Endodermal cell (in vitro differentiated cells): ENCODE measurements at places on chromosomes 11 and 22. TPM values are rescaled to one million over a fixed set of nuclear protein-coding genes. Genes with fewer than 3 reads are reported as not detected.

DNA sequence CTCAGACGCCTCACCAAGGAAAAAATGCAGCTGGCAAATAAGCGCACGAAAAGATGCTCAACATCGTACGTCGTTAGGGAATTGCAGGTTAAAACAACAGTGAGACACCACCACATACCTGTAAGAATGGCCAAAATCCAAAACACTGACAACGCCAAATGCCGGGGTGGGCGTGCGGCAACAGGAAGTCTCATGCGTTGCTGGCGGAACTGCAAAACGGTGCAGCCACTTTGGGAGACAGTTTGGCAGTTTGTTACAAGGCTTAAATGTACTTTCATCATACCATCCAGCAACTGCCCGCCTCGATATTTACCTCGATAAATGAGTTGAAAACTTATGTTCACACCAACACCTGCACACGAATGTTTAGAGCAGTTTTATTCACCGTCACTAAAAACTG is 7.5 kb upstream of the CTSD start:
- DNase-seq, result peak; percentile 37

GRCh38 chr11:1458340-1459218 is 28.0 kb downstream of the MOB2 start:
- DNase-seq, result peak; percentile 78

DNA sequence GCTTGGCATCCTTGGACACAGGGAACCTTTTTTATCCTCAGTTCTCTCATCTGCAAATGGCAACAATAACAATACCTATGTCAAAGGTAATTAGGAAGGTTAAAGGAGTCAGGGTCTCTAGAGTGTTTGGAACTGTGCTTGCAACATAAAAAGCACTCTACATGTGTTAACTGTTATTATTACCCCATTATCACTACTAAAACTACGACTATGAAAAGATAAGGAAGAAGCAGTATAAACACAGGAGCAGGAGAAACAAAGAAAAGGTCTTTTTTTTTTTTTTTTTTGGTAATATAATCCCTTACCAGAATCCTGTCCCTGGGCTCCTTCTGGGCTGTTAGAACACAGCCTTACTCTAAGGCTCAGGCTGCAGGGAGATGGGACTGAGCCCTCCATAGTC is 348.2 kb downstream of the CADM1 start:
- no peak for DNase-seq

DNA sequence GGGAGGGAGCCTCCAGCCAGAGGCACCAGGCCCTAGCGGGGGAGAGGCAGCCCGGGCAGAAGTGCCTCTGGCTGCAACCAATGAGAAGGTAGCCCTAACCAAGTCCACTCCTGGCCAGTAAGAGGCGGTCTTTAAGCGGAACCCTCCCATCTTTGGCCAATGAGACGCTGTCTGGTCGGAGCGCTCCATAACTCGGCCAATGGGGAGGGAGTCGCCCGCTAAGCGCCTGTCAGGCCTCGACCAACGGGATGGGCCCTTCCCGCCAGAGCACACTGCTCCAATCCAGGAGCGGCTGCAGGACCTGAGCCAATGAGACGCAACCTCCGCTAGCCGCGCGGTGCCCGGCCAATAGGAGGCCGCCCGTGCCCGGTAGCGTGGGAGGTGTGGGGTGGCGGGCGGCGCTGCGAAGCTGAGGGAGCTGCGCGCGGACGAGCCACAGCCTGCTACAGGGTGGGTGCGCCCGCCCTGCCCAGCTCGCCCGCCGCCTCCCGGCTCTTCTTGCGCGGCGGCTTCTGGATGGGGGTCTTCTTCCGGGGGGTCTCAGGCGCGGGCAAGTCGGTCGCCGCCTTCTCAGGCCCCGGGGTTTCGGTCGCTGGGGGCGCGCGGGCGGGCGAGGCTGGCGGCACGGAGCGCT is 12.6 kb downstream of the SCARF2 start:
- peak; percentile 92 for DNase-seq

- DNase-seq, result peak; percentile 95
Observed at GRCh38 chr22:35150183-35151107, 84.5 kb downstream of the ISX start.

DNA sequence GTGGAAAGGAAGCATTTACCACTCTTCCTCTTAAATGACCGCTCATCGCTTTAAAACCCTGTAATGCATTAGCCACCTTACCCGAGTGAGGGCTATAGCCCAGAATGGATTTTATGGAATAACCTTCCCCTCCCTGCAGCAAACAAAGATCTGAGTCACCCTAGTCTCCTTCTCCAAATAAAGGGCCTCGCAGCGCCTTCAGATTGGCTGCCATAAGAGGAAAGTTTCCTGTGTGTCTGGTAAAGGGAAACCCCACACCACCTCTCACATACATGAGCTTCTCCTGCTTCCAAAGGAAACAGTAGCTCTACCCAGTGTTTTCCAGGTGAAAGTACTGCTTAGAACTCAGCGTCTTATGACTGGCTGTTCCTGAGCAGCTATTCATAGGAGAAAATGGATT is 47.8 kb downstream of the PPP2R1B start:
- no peak for DNase-seq

DNA sequence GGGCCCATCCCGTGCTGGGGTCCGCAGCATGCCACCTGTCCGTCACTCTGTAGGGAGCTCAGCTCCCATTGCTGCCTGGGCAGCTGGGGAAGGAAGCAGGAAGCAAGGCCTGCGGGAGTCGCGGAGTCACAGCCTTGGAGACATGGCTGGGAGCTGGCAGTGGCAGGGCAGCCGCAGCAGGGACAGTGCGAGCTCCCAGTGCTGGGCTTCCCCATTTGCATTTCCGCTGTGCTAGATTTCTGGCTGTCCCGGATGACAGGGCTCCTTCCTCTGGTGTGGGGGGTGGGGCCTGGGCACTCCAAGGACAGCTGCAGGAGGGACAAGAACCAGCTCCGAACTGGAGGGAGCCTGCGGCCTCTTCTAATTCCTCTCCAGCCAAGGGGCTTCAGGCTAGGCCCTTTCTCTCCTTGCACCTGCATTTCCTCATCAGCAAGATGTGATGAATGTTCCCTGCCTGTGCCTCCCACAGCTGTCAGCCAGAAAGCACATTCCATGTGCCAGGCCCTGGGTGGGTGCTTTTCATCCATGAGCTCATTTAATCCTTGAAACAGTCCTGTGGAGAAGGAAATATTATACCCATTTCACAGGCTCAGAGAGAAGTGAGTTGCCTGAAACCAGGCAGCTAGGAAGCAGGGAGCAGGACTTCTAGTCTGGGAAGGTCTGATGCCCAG is 48.0 kb downstream of the MYO7A start:
- peak; percentile 88 for DNase-seq

DNA sequence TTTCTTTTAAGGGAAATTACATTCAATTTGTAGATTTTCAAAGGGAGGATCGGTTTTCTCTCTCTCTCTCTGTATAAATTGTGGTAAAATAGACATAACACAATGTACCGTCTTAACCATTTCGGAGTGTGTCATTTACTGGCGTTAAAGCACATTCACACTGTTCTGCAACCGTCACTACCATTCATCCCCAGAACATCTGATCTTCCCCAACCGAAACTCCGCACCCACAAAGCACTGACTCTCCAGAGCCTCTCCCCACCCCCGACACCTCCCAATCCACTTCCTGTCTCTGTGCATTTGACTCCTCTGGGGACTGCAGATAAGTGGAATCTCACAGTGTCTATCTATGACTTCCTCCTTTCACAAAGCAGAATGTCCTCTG is 15.9 kb upstream of the GRAMD4 start:
- DNase-seq, result no peak

GRCh38 chr11:37533830-37534229 is 935.8 kb upstream of the RAG2 start:
- DNase-seq, result no peak

GRCh38 chr22:19802001-19802893 is 41.7 kb downstream of the TBX1 start:
- no peak for DNase-seq

DNA sequence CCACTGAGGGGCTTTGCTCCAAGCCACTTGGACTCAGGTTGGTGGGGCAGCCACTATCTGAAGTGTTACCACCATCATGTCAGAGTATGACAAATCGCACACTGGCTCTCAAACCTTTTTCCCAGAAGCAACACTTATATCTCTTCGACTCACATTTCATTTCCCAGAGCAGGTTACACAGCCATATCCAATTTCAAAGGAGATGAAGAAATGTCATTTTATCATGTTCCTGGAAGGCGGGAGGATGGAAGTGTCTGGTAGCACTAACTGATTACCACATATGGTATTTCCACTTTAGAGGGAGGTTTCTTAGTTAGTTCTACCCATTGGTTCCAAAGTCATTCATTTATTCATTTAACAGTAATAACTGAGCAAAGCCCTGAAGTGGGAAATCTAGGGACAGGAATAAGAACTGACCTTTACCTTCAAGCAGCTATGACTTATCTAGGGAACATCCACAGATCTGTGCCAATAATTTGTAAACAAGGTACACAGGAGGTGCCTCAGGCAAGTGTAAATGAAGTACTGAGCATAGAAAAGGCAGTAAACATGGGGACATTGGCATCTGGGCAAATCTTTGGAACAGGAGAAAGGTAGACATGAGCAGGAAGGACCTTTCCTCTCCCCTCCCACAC is 54.9 kb upstream of the LRRC55 start:
- DNase-seq, result no peak

GRCh38 chr11:104663190-104664140 is 234.8 kb downstream of the CASP12 start:
- DNase-seq, result no peak

- DNase-seq, result no peak
Observed at GRCh38 chr11:127109796-127110480, 109.4 kb upstream of the KIRREL3 start.

DNA sequence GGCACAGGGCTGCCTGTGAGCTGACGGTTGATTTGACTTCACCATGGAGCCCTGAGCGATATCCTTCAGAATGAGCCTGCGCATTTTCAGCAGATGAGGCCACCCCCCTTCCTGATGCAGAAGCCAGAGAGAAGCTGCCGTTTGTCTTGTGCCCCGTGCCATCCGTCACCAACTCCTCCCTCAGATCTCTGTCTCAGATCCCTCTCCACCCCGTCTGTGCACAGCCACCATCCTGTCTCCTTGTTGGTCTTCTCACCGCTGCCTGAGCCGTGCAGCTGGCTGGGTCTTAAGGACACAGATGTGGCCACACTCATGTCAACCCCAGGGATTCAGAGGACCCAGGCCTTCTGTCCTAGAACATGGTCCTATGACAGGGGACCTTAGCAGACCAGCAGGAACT is 293.9 kb downstream of the TBC1D22A start:
- no peak for DNase-seq

- DNase-seq, result no peak
Observed at GRCh38 chr11:88167853-88168252, 7.4 kb downstream of the RAB38 start.

DNA sequence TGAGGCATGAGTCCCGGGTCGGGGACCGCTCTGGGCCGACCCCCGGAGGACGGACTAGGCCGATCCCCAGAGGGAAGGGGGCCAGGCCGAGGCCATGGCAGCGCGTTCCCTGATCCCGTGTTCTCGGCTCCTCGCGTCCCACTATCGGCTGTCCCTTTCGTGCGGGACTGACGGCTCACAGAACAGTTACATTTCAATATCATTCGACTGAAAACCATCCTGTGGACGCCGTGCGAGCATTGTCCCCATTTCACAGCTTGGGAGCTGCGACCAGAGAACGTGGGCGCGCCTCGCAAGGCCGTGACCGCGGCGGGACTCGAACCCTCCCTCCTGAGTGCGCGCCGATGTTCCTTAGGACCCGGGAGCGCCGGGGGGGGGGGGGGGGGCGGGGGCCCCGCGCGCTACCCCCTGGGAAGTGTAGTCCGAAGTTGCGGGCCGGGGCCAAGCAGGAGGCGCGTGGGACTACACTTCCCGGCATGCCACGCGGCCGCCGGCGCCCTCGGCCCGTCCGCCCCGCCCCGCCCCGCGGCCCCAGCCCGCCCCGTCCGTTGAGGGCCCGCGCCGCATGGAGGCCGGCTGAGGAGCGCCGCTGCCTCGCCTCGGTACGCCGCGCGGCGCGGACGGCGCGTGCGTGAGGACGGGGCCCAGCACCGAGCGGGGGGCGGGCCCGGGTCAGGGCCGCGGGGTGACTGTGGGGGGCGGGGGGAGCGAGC is at the start of gene TRABD:
TSS of gene TRABD (plus strand) at position 539 of the 713 bp plus-strand sequence. CDS start 7,148 bp downstream, outside the sequence.
- DNase-seq, result peak; percentile 97

DNA sequence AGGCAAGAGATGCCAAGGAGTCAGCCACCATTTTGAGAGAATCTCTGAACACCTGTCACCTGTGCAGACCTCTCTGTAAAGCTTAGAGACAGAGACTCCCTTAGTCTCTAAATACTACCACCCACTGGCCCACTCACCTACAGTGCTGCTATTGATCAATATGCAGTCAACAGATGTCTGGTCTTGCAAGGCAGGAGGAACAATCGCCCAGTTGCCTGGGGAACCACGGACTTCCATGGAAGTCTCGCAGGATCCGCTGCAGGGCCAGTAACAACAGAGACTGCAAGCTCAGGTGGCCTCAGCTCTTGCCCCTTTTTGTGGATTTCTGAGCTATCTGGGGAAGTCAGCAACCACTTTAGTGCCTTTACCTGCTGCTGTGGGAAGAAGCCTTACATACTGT is 195.1 kb downstream of the OPCML start:
- no peak for DNase-seq

DNA sequence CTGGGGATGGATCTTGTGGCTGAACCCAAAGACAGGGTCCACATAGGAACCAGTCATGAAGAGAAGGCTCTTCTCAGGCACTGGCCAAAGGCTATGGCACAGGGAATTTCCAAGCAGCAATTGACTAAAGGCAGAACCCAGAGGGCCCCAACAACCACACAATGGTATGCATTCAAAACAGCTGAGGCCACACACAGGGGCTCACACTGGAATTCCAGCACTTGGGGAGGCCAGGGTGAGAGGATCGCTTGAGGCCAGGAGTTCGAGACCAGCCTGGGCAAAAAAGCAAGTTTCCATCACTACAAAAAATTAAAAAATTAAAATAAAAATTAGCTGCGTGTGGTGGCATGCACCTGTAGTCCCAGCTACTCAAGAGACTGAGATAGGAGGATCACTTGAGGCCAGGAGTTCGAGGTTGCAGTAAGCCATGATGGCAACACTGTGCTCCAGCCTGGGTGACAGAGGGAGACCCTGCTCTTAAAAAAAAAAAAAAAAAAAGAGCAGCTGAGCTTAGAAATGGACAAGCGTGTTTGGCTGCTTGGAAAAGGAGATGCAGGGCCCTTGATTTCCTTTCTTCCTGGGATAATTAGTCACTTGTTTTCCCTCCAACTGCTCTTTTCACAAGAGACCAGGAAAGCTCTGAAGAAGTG is 44.6 kb downstream of the MYH9 start:
- DNase-seq, result no peak

DNA sequence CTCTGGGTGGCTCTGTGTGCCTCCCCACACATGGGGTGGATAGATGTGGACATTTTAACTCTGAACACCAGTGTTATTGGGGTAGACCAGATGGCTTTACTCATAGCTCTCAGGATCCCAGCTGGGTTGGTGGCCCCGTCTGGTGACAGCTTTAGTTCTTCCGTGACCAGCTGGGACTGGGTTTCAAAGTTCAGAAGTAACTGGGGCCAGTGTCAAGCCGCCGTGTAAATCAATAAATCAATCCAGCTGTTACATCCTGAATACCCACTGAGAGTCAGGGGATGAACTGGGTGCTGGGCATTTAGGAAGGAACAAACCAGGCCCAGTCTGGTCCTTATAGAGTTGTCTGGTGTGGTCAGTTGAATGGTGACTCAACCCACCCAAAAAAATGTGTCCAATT is 269.4 kb downstream of the CTTN start:
- DNase-seq, result no peak

Gene OTOG
- 0.55 to 3.4 TPM (median 2.2 TPM) in 3 replicates for total RNA-seq

Gene STX3
- 91.1 to 162 TPM (median 160 TPM) in 3 replicates for total RNA-seq

Gene GLYATL2
- total RNA-seq, result 0.49 to 1.7 TPM (median 1.4 TPM) in 3 replicates

Gene CSF2RB
- total RNA-seq, result not detected in 3 replicates

Gene YPEL1
- total RNA-seq, result 23.4 to 33.1 TPM (median 23.7 TPM) in 3 replicates

Gene NTM
- total RNA-seq, result 3.5 and 3.6 TPM in 2 replicates

Gene GRM5
- 0.09 TPM in 2 replicates for total RNA-seq

Gene GGTLC3
- total RNA-seq, result not detected in 3 replicates

Gene TSPAN32
- not detected in 2 replicates for total RNA-seq

Gene NEFH
- 1.4 to 2.0 TPM (median 1.7 TPM) in 3 replicates for total RNA-seq

Gene SEPTIN3
- total RNA-seq, result 13.9 to 20.0 TPM (median 15.4 TPM) in 3 replicates

Gene FGF3
- total RNA-seq, result not detected in 2 replicates
